Stimulated activated CD4-positive, alpha-beta T cell treated with anti-CD3 and anti-CD28 coated beads, Interleukin-1b, Interleukin-23, amount 100 ng/mL, for 4 hours (primary cell): ENCODE measurements at places on chromosomes 4 and X.

DNA sequence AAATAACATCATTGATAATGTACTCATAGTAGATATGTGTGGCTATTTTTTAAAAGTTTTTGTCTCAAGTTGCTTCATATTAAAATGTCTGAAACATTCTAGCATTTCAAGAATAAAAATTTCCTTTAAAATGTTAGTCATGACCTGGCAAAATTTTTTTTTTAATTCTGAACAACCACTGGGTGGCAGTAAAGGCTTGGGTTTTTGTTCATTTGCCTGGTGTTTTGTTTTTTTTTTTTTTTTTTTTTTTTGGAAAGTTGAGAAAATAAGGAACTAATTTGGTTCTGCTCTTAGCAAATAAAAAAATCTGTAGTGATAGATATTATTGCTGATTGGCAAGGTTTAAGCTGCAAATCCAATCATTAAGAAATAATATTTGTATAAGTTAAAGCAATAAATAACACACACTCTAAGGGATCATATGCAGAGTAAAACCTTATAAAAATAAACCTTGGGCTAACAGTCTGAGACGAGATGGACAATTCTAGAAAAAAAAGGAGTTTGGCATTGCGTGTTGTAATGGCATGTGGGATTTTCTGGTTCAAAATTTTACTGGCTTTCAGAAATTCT is 81.4 kb downstream of the CEP44 start:
- no peak for DNase-seq

DNA sequence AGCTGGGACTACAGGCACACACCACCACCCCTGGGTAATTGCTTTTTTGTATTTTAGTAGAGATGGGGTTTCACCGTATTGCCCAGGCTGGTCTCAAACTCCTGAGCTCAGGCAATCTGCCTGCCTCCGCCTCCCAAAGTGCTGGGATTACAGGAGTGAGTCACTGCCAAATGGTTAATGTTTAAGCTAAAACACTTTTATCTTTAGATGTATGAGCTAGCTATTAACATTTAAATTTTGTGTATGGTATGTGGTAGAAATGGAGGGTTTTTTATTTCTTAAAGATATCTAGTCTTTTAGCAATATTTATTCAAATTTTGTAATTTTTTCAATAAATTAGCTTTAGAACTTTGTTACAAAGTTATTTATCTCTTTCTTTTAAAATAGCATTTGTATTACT is 1659.8 kb upstream of the ADGRL3 start:
- no peak for DNase-seq

DNA sequence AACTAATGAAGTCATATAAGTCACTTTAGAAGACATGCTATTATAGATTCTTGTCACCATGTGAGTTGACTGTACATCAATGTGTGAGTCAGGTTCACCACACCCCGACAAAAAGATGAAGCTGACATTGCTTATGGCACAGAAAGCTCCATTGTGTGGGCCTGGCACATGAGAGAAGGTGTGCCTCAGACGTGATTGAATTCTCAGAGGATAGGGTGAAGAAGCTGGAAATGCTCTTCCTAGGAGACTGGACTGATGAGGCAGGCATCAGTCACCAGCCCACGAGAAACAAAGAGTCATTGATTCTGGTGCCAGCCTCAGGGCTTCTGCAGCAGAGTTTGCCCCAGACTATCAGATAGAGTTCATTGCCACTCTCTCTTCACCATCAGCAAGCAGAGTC is 35.9 kb upstream of the LRAT start:
- DNase-seq = no peak

DNA sequence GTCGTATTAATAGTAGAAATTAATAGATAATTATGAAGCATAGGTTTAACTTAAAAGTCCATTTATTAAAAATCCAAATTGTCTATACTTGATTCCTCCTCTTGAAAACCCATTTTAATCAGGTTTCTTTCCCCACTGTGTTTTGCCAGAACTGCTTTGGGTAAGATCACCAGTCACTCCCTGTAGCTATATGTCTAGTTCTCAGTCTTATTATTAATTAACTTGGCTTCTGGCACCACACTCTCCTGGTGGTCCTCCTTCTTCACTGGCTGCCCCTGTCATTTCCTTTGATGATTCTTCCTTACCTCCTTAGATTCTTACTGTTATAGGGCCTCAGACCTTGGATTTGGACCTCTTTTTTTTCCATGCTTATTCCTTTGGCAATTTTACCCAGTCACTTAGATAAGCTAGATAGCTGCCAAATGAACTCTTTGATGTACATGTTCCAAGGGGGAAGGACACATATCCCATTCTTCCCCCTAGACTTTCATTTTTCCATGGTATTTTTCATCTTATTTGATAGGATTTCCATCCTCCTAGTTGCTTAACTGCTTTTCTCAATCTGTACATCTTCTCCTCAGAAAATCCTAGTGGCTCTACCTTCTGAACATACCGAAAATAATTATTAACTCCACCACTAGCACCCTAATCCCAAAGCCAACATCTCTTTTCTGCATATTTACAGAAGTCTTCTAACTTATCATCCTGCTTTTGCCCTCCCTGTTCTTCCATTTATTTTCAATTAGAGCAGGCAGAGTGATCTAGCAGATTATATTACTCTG is 24.5 kb downstream of the GIMD1 start:
- DNase-seq = no peak

- no peak for DNase-seq
Observed at GRCh38 chr4:35649778-35650177, 594.5 kb downstream of the ARAP2 start.

DNA sequence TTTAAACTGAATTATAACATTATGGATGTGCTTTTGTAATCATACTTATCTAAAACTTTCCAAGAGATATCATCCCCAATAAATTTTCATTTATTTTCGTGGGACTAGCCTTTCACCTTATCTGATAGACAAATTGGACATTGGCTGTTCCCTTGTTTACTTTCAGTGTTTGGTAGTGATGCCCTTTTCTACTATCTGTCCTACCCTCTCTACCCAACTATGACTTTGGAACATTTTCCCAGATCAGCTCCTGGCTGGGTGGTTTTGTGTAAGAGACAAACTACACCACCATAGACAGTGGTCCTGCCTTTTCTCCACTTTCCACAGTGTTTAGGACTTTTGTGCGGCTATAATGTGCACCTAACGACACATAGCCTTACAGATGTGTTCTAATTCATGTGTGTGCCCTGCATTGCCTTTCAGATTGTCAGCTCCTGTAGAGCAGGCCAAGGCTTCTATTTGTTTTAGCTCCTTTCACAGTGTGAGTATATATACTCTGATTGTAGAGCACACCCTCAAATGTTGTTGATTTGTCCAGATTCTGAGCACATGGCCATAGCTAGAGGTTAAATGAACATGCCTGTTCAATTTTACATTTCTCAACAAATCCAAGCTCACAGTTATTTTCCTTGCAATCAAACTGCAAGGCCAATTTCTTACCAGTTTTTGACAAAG is 63.0 kb upstream of the TRPC5OS start:
- DNase-seq = no peak

- no peak for DNase-seq
Observed at GRCh38 chr4:67714248-67714583, 13.3 kb upstream of the UBA6 start.
